ENCODE measurements at places on chromosomes 6 and 20.

DNA sequence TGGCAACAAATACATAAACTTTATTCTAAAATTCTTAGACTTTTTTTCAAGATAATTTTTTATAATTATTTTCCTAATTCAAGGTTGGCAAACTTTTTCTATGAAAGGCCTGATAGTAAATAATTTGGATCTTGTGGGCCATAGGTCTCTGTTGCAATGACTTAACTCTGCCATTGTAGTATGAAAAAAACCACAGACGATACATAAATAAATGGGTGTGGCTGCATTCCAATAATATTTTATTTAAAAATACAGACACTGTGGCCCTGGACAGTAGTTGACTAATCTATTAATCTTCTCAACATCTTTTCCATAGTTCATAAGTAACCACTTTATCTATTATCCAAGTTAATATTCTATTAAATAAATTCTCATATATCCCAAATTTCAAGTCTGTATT lies 281.1 kb downstream of the SYNE1 start:
- no peak for DNase-seq

DNA sequence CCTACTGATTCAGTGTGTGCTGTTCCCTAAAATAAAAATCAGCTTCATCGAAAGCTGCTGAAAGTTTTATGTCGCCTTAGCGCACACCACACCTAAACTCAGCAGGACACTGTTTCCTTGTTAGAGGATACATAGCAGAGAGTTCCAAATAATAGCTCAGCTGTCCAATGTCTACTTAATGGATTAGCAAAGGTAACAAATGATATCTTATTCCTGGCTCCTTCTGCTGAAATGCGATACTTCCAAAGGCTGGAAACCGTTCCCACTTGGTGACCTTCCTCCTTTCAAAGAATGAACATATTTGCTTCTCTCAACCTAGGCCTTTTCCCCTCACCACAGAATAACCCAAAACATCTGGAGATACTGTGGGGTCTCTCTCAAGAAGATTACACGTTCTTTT lies 189.5 kb upstream of the GMDS start:
- no peak for DNase-seq

DNA sequence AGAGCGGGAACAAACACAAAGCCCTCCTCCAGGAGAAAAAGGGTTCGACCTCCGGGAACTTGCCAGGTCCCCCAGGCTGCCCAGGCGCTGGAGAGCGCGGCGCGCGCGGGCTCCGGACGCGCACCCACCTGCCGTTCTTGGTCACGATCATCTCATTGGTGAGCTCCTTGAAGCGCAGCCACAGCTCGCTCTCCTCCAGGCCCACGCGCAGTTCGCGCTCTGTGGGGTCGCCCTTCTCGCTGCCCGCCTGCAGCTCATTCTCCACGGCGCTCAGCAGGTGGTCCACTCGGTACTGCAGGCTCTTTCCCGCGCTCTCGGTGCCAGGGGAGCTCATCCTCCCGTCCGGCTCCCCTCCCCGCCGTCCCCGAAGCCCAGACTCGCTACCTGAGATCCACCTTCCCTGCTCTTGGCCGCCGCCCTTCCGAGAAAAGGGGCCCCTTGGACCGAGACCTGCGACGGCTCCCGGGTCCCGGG lies 356 bp downstream of the TBXT start:
- no peak for DNase-seq

DNA sequence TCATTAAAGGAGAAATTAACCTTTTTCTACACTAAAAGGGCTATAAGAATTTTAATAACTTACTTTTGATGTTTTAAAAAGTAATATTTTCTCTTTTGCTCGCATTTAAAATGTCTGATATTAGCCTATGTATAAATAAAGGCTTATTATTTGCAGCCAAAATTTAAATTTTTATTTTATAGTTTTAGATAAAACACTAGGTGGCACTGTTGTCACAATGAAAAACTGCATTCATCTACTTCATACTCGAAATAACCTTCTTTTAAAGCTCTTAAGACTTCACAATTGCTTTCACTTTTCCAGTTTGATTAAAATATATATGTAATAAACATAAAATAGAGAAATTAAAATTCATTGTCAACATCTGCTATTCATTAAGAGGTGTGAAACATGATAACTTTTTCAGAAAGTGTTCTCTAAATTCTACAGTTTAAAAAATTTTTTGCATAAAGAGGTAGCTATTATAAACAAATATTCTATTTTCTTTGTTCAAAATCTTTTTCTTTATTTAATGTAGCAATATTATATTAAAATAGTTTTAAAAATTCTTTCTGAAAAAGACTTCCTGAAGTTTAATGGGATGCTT lies 78.8 kb upstream of the DEFB112 start:
- no peak for DNase-seq

DNA sequence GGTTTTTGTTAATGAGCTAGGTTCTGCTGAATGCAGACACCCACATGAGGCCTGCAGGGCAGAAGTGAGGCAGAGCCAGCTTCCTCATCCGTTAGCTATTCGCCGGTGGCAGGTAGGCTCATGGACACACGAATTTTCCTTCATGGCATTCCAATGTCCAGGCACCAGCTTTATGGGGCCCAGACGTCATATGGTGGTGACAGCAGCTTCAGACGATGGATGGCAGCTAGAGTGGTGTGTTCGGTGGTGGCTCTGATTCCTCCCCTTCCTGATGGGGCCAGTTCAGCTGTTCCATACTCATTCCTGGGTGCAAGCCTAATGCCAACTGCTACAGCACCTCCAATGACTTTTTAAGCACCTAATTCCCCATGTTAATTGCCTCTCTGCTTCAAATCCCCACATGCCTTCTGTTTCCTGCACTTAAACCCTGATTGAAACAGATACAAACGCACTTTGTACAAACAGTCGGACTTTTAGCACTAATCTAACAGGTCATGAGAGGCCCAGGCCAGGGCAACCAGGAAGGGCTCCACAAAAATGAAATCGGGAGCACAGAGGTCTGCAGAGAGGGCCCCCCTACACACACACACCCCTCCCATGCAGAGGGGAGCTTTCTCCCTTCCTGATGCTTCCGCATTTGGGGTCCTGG lies 35.7 kb upstream of the MLN start:
- no peak for DNase-seq

- no peak for DNase-seq
These were observed 82.5 kb downstream of the CD83 start for GRCh38 chr6:14200047-14200446.

GRCh38 chr6:139184047-139184446 lies 49.2 kb downstream of the HECA start:
- DNase-seq: no peak

DNA sequence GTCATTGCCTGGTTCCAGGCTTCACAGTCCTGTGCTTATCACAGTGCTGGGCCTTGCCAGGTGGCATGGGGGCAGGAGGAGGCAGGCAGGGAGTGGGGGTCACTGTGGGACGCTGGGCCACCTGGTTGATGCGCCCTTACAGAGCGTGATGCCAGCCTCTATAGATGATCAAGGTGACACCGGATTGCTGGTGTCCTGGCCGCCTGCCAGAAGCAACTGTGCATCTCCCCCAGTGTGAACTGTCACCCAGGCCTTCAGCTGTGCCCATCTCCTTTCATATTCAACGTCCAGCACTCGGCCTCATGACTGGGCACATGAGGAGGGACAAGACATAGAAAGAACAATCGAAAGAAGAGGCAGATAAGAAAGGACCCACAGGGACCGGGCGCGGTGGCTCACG lies 318.9 kb downstream of the TAF4 start:
- no peak for DNase-seq

GRCh38 chr20:48149902-48150301 lies 364.6 kb upstream of the SULF2 start:
- no peak for DNase-seq

DNA sequence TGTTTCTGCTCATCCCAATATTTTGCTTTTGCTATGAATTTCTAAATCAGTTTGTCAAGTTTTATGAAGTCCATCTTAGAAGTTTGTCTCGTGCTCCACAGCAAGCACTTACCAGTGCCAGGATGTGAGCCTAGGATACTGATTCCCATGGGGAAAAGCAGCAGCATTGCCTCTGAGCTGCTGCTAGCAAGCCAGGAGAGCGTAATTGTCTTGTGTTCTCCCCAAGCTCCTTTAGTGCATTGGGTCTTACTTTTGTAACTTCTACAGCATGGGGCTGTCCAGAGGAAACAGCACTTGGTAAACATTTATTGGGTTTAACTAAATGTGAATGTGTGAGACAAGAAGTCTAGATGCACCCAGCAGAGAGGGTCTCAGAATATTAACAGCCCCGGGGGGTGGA lies 76.1 kb downstream of the RNF182 start:
- no peak for DNase-seq
